Pons (tissue), 1 donor: ENCODE measurements at places on chromosomes 2 and 18.

GRCh38 chr2:38553554-38553953 is 49.2 kb downstream of the HNRNPLL start:
- no peak for DNase-seq

- no peak for DNase-seq
These were observed 7.7 kb upstream of the ST8SIA5 start for GRCh38 chr18:46764586-46764985.

- no peak for DNase-seq
These were observed 129.3 kb downstream of the PRKCE start for GRCh38 chr2:45780541-45781463.

- no peak for DNase-seq
These were observed 494.5 kb downstream of the RNF144A start for GRCh38 chr2:7411691-7412090.

DNA sequence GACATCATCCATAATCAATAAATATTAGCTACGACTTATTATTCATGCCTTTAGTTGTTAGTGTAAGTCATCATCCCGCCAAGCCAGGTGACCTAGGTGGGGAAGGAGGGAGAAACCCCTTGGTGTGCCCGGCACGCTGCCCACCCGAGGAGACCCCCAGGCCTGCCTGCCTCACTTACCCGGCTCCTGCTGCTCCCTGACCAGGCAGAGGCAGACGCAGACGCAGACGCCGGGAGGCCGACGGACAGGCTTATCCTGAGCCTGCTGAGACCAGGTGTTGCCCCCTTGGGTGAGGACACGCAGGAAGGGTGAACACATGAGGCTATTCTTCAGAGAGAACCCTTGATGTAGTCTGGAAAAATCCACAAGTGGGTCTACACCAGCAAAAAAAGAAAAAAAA is 401.8 kb downstream of the GALR1 start:
- DNase-seq, result no peak

GRCh38 chr18:75047240-75047961 is 161.5 kb downstream of the PTGR3 start:
- no peak for DNase-seq

DNA sequence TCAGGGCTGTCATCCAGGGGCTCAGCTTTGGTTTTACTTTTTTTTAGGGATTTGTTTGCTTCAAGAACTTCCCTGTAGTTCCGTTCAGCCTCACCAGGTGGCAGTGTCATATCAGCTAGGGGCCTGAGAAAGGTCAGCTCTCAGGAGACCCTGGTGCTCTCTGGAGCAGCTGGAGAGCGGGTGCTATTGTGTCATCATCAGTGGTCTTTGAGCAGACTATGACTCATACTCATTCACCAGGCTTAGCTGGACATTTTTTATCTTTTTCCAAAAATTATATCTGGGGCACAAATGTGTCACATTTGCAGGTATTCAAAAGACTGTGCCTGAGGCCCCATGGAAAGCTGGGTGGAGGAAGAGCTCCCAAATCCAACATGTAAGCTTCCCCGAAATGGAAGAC is 24.4 kb downstream of the ZNF892 start:
- DNase-seq, result peak; percentile 71

GRCh38 chr2:224101820-224102630 is 62.9 kb upstream of the SERPINE2 start:
- no peak for DNase-seq

DNA sequence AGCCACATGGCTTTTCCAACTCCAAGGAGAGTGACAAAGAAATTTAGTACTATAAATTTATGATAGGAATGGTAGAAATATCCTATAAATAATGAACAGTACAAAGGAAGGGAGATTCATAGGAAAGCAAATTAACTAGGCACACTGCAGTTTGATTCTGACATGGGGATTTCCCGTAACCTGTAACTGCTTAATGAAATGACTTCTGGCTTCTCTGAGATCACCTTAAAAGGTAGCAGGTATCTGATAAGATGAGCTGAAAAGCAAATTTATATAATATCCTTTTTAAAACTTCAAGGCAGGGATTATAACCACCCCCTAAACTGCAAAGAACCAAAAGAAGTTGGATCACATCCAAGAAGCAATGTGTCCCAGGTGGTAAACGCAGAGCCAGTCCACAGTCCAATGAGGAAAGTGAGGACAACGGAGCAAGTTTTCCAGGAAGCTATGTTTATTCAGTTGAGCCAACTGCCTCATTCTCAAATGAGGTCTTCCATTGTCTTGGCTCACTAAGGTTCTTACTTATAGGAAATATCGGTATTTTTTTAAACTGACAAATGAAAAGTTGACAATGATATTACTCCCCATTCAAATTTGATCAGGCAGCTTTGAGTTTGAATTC is 43.0 kb downstream of the WIPF1 start:
- DNase-seq, result no peak

DNA sequence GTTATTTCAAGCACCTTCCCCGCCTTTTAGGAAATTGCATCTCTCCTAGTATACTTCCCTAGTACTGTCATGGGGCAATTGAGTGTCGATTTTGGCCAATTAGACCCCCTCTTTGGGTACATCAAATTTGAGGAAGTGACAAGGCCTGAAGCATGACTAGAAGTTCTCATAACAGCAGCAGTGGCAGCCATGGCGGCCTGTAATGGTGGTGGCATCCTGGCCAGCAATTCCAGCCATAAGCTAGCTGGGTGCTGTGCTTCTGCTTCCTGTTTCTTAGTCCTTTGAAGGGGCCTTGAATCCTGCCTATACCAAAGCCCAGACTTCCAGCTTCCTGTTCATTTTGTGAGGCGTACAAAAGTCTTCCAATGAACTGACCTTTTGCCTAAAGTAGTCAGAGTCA is 523.1 kb downstream of the PLCL1 start:
- DNase-seq, result no peak

DNA sequence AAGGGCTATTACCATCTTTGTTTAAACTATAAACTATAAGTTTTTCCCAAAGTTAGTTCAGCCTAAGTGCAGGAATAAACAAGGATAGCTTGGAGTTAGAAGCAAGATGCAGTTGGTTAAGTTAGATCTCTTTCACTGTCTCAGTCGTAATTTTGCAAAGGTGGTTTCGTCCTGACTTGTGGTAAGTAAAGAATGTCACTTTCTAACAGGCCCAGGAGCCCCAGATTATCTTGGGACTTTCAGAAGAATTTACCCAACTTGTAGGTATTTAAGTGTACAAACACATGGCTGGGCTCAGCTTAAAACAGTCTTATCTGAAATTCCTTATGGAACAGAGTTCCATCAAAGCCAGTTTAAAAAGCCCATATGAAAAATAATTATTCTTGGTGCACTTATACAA is 18.3 kb upstream of the FAM98A start:
- DNase-seq, result no peak

- peak; percentile 10 for DNase-seq
These were observed 189.7 kb downstream of the PID1 start for GRCh38 chr2:229081411-229081810.

DNA sequence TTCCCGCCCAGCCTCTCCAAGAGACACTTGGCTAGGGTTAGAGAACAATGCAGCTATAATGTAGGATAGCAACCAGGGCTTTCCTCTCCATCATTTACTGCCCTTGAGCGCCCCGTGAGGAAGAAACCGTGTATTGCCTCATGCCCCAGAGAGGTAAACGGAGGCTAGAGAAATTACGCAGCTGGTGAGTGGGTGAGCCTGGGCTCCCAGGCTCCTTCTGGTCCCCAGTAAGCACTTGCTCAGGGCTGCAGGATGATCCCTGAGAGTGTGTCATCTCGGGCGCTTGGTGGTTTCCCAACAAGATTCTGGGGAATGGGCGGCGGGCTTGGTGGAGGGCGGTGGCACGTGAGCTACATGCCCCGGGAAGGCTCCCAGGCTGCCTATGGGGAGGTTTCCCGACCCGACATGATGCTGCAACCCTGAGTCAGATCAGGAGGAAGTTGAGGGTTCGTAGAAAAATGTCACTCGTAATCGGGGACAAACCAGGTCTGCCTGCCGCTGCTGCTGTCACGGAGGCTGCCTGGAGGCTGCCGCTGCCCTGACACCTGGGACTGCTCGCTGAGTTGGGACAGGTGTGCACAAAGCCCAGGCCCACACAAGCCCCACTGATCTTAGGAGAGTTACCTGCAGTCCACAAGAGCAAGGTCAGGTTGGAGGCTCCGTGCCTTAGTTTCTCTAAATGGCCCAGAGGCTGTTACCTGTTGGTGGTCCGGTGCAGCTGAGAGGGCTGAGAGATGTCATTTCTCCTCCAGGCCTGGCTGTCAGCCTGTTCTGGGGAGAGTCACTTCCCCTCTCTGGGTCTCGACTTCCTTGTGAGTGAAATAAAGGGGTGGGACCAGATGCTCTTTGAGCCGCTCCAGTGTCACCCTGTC is at the start of gene GPR55:
GPR55 (minus strand) TSS at position 773 of the 872 bp plus-strand sequence. CDS start 14,280 bp downstream, outside the sequence.
- peak; percentile 30 for DNase-seq

GRCh38 chr2:88022669-88022921 is 6.2 kb upstream of the RNU2-63P start:
- no peak for DNase-seq

GRCh38 chr18:23302851-23303527 is 150.1 kb upstream of the RIOK3 start:
- no peak for DNase-seq

DNA sequence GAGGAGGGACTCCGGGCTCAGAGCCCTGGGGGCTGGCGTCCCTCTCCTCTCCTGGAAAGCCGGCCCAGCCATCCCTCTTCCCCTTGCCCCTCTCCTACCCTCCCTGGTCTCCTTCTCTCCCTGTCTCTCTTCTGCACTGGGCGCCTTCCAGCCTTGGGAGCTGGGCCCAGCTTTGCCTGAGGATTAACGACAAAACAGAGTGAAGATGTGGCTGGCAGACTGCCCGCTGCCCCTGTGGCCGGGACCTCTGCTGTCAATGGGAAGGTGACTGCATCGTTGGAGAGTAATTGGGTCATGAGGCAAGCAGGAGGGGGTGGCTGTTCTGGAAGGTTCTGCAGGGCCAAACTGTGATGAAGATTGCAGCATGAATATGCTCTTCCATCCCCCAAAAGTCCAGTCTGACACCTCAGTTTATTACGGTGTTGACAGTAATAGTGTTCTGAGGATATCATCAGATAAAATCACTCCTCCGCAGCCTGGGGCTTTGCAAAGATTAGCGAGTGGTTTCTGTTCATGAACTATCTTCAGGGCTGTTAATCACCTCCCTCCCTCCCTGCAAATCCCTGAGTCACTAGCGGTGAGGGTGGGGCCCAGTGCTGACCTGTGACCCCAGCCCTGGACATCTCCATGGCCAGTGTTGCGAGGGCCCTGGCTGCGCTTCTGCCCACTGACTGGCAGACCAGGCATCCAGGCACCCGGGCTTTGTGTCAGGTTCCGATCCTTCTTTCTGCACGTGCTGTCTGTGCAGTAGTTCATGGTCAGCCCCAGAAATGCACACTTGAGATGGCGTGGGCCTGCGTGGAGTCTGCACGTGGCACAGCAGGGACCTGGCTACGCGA is 23.0 kb downstream of the RTP5 start:
- DNase-seq, result no peak

GRCh38 chr18:12046751-12047335 is 46.8 kb upstream of the ANKRD62 start:
- no peak for DNase-seq

DNA sequence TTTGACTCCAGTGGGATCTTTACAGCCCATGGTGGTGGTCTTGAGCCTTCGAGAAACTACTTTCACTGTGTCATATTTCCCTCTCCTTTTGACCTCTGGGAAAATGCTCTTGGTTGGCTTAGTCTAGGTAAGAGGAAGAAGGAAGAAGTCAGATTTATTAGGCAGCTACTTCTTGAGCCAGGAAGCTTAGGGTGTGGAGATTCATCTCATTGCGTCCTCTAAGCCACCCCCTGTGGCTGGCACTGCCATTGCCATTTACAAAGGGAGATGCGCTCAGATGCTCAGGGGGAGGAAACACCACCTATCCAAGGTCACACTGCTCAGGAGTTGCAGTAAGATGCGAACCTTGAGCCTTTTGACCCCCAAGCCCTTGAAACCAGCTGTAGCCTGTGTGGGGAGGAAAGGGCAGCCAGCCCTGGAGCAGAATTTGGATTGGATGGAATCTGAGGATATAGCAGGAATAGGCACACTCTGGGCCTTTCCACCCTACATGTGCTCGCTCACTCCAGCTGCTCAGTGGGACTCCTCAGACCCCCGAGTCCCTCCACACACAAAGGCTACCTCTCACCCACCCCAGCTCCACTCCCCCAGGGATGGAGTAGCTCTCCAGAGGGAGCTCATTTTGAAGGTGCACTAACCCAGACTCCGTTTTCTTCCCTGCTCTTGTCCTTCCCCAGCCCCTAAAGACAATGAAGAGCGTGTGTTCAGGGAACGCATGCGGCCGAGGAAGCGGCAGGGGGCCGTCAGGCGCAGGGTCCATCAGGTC is 321.3 kb upstream of the EPAS1 start:
- DNase-seq, result no peak

DNA sequence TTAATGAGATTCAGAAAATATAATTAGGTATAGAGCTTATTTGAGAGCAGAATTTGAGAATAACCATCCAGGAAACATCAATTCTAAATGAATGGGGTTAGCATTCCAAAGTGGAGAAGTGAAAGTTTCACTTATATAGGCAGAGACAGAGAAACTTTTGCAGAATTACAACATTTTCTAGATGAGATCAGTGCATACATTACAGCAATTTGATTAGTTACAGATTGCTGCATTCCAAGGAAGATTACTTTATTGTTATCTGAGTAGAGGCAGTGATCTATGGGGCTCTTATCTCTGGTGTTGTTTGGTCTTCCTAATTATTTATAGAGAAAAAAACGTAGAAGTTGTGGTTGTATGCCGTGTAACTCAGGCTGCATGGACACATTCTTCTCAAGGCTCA is 373.8 kb upstream of the SYT4 start:
- no peak for DNase-seq

DNA sequence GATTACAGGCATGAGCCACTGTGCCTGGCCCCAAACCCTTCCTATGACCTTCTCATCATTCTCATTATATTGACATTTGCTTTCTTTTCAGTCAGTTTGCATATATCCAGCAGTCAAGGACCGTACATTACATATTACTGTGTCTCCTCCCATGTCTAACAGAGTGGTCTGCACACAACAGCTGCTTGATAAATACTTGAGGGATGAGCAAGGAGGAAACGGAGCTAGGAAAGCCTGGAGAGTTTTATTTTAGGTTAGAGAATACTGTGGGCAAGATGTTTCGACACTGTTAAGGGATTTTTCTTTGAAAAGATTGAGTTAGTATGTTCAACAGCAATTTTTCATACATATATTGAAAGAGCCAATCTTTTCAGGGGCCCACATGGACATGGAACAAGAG is 76.2 kb upstream of the CHRNA1 start:
- DNase-seq, result no peak

DNA sequence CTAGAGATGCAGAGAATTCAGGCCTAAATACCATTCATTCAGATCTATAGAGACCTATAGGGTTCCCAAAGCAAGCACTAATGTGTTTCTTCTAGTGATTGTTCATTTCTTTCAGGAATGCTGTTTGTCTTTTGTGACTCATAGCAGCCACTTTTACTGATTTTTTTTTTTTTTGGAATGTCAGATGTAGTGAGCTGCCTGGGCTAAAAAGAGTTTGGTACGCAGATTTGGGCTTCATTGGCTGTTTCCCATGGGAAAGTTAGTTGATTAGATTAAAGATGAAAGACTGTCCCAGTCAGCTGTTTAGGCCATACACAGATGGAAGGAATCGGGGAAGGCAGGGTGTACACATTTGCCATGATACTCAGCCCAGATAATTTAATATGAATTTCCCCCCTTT is 87.6 kb downstream of the CDC42EP3 start:
- no peak for DNase-seq

GRCh38 chr2:161041356-161041755 is 118.9 kb upstream of the TANK start:
- no peak for DNase-seq
